Nephron progenitor cell (in vitro differentiated cells): ENCODE measurements at places on chromosomes 12 and 14.

GRCh38 chr14:91884664-91885063 lies 17.3 kb upstream of the TC2N start:
- H3K27me3 ChIP-seq, result peaks cover 9% of the 10 kb centered on the region
- no peaks in the 10 kb centered on the region for H3K36me3 ChIP-seq
- peak overlapping the region; percentile 49 for H3K27ac ChIP-seq
- no peak overlapping the region for H3K4me3 ChIP-seq

DNA sequence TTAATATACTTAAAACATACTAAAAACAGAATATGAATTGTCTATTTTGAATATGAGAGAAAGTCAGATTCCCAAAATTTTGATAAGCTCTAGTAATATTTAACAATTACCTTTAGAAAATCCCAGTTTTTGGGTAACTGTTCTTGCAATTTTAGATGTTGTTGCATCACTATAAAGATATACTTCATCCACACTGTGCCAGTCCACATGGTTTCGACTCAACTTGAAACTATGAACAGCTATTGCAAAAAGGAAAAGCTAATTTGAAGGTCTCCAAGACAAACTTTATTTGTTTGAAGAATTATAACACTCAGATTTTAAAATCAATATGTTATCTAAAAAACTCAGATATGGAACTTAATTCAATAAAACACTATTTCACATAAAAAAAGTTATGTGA lies 59.9 kb downstream of the DDHD1 start:
- H3K27me3 ChIP-seq, result no peaks in the 10 kb centered on the region
- H3K27ac ChIP-seq, result no peak overlapping the region
- H3K4me1 ChIP-seq, result no peaks in the 10 kb centered on the region
- H3K36me3 ChIP-seq, result peaks cover 52% of the 10 kb centered on the region
- DNase-seq, result no peak

DNA sequence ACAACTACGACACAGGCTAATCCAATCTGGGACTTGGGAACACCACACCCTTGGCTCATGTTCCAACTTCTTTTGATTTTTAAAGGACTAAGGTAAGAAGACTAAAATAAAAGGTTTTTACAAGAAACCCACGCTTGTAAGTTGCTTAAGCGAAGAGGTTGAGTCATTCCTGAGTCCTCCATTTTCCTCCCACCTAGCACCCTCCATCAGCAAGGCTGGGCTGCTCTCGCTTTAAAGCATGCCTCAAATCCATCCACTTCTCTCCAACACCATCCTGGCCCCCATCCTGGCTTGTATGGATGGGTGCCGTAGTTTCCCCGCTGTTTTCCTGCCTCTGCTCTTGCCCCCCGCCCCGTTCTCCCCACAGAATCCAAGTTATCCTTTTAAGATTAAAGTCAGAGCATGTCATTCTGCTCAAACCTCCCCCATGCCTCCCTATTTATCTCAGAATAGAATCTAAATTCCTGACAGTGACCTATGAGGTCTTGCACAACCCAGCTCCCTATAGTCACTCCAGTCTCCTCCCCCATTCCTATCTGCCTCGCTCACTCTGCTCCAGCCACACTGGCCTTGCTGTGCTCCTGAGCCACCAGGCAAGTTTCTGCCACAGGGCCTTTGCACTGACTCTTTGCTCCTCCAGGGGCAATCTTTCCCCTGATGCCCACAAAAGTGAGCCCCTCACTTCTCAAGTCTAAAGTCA lies 34.5 kb downstream of the SCARB1 start:
- no peaks in the 10 kb centered on the region for H3K36me3 ChIP-seq
- peaks cover 8% of the 10 kb centered on the region for H3K27me3 ChIP-seq
- peak overlapping the region; percentile 73 for H3K27ac ChIP-seq
- H3K4me1 ChIP-seq, result peaks cover 72% of the 10 kb centered on the region

GRCh38 chr14:77761205-77761931 lies 412 bp upstream of the SNW1 start:
- H3K4me1 ChIP-seq, result peaks cover 41% of the 10 kb centered on the region
- peak; percentile 11 for DNase-seq
- peak overlapping the region; percentile 96 for H3K4me3 ChIP-seq

DNA sequence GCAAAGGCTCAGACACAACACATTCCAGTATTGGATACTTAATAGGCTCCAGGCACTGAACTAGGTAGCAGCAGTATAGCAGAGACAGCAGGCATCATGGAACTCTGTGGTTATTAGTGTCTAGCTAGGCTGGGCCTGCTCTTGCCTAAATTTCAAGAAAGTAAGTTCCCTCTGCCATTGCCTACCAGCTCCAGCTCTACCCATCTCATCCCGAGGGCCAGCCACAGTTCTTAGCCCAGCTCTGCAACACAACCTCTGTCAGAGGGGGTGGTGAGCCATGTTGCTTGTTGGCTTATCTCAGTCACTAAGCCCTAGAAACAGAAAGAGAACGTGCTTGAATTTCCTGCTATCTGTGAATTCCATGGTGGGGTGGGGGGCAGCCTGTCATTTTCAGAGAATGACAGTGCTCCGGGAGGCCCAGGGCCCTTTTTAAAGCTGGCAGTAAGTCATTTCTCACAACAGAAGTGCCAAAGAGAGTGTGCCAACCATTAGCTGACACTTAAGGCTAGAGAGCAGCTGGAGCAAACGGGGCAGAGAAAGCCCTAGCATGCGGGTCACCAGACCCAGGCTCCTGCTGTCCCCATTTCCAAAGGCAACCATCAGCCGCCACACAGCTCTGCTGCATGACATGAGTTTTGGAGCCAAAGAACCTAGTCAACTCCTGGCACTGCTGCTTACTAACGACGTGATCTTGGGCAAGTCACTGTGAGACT lies 105.9 kb downstream of the PRMT8 start:
- no peak for DNase-seq
- no peak overlapping the region for H3K4me3 ChIP-seq
- no peaks in the 10 kb centered on the region for H3K36me3 ChIP-seq
- no peak overlapping the region for H3K27ac ChIP-seq
- peaks cover 31% of the 10 kb centered on the region for H3K4me1 ChIP-seq

DNA sequence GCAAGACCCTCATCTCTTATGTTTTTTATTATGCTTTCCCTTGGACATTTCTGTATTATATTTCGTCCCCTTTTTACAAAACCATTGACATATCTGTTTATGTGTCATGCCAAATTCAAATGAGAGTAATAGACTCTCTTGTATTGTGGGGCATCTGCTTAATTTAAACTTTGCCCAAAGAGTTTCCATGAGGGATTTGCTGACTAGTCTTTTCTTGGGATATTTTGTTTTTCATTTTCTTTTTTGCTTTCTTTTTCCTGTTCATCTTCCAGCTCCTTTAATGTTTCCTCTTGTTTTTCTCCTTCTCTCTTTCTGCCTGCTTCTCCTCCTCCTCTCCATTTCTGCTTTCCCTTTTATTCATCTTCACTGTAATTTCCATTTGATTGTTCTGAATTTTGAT lies 13.8 kb upstream of the ZNF26 start:
- peaks cover 6% of the 10 kb centered on the region for H3K27me3 ChIP-seq
- no peaks in the 10 kb centered on the region for H3K4me1 ChIP-seq
- DNase-seq, result no peak
- no peak overlapping the region for H3K27ac ChIP-seq
- no peak overlapping the region for H3K4me3 ChIP-seq
